ENCODE measurements at places on chromosomes 7 and 10.
A peak's percentile ranks its signal among the peaks of the same experiment; 100 is the strongest.

GRCh38 chr7:69768986-69769595 lies 170.8 kb downstream of the AUTS2 start:
- DNase-seq: no peak

DNA sequence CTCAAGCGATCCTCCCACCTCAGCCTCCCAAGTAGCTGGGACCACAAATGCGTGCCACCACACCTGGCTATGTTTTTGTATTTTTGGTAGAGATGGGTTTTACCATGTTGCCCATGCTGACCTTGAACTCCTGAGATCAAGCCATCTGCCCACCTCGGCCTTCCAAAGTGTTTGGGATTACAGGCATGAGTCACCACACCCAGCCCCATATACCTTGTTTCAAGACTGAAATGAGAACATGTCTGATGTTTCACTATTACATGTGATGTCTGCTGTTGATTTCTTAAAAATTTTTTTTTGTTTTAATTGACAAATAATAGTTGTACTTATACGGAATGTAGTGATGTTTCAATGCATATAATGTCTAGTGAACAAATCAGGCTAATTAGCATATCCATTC lies 14.5 kb downstream of the KLHL7 start:
- DNase-seq: no peak

DNA sequence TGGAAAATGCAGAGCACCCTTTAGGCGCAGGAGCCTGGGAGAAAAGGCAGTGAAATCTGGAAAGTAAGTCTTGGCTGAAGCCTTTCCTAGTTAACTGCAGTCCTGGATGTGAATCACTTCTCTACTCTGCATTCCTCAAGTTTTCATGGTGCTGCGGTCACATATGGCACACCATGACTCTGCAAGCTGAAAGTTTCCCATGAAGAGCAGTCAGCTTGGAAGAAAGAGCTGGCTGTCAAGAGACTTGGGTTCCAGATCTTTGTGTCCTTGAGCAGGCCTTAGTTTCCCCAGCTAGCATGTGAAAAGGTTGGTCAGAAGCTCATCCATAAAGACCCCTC lies 548.3 kb downstream of the SORCS3 start:
- no peak for DNase-seq

GRCh38 chr10:101237081-101237981 lies 8.1 kb upstream of the LBX1 start:
- DNase-seq: no peak

DNA sequence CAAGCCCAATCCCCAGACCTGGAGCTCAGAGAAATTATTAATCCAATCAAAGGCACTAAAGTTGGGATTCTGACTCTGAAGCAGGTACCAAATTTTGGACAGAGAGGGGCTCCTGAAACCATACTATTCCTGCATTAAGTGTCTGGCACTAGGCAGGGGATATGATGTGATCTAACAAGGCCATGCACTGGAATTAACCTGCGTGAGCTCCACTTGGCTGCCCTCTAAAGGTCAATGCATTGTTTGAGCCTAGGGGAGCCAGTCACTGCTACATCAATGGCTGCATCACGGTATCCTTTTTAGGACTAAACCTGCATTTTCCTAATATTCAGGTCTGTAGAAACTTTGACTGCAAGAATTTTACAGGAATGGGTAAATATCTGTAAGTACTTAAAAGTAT lies 42.1 kb downstream of the ST8SIA6 start:
- DNase-seq: peak; percentile 90

DNA sequence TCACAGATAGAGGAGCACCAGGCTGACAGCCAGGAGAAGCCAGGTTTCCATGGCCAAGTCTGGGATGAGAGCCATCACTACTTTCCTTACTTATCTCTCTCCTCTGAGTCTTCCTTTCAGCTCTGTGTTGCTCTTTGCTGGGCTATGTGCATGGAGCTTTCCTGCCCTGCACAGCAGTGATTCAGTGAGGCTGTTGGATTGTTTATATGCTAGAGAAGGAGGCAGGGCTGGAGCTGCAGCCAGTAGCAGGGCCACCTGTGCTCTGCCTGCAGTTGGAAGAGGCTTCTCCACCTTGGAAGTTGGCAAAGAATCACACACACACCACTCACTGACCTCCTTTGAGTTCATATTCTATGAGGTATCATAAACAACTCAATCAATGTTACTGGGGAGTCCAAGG lies at the start of gene CYP3A4:
TSS of gene CYP3A4 (minus strand) at position 178 of the 400 bp plus-strand sequence. CDS start at position 75, 103 bp downstream.
- DNase-seq: no peak
